CD4-positive, alpha-beta T cell treated with Interleukin-12 subunit alpha and Interleukin-12 subunit beta, for 1 hour (primary cell): ENCODE measurements at places on chromosomes 1 and 21.

DNA sequence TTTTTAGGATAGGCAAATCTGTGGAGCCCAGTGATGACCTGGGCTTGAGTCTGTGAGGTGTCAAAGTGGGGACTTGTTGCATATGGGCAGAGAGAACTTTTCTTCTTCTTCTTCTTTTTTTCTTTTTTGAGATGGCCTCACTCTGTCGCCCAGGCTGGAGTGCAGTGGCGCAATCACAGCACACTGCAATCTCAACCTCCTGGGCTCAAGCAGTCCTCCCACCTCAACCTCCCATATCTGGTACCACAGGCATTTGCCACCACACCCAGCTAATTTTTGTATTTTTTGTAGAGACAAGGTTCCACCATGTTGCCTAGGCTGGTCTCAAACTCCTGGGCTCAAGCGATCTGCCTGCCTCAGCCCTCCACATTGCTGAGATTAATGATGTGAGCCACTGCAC is 80.3 kb downstream of the RD3 start:
- no peak for DNase-seq

DNA sequence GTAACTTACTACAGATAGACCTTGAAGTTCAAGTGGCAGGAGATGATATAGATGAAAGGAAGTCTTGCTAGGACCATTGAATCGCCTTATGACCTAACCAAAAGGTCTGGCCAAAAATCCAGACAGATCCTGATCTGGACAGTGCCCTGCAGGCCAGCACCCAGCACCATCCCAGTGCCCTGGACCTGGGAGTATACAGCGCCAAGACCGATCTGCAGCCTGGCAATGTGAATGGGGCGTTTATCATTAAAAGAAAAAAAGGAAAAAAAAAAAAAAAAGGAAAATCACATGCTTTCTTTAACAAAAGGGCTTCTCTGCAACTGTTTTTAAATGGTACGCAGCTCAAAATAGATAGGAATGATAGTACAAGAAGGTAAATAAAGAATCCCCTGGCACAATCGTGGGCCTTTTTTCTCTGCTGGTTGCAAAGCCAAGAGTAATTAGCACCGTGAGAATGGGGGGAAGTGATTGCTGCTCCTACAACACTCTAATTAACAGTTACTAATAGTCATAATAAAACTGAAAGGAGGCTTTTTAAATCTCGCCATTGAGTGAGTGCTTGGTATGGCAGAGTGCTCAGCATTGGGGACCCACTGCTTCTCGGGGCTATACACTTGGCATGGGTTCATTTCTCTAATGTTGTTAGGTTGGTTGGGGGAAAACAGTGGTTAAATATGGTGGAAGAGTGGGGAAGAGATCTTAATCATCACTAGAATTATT is 146.7 kb downstream of the KAZN start:
- no peak for DNase-seq

GRCh38 chr1:3609769-3610526 is 1.4 kb downstream of the MEGF6 start:
- DNase-seq: no peak

- DNase-seq: no peak
These were observed 58.5 kb upstream of the BCL10 start for GRCh38 chr1:85334962-85335361.

GRCh38 chr1:220455559-220455958 is 72.4 kb upstream of the MARK1 start:
- no peak for DNase-seq

- DNase-seq: no peak
These were observed 33.4 kb upstream of the WNT4 start for GRCh38 chr1:22176258-22176657.

- no peak for DNase-seq
These were observed 36.5 kb upstream of the TENT5B start for GRCh38 chr1:27049100-27049499.

GRCh38 chr1:147665521-147665920 is 4.8 kb downstream of the ACP6 start:
- DNase-seq: no peak

DNA sequence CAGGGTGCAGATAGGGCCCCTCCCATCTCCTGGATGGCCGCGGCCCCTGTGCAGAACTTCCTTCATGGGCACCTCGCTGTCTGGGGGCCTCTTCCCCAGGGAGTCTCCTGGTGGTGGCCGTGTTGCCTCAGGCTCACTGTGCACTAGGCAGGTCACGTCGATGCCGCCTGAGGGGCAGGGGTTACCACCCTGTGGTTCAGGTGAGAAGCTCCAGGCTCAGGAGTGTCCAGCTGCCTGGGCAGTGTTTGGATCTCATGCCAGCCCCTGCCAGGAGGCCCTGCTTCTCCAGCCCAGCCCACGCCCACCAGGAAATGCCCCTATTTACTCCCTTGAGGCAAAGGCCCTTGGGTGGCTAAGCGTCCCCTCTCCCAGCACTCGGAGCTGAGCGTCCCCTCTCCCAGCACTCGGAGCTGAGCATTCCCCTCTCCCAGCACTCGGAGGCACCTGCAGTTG is 2.1 kb downstream of the ITGB2 start:
- DNase-seq: no peak

DNA sequence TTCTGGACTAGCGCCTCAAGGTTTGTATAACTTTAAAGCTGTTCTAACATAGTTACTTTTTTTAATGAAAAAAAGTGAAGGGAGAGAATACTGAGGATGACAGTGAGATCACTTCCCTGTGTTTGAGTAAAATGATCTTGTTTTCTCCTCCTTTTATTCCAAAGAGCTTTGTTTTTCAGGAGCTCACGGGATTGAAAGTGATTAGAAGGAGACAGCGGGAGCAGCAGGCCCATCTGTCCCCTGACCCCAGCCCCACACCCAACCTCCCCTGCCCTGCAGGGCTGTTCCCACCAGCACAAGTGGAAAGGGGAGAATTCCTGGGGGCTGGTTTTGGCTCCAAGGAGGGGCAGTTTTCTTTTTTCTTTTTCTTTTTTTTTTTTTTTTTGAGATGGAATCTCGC is 2.1 kb upstream of the DNMT3L start:
- DNase-seq: no peak

- DNase-seq: no peak
These were observed 232.7 kb downstream of the KCNJ6 start for GRCh38 chr21:37683396-37684114.

DNA sequence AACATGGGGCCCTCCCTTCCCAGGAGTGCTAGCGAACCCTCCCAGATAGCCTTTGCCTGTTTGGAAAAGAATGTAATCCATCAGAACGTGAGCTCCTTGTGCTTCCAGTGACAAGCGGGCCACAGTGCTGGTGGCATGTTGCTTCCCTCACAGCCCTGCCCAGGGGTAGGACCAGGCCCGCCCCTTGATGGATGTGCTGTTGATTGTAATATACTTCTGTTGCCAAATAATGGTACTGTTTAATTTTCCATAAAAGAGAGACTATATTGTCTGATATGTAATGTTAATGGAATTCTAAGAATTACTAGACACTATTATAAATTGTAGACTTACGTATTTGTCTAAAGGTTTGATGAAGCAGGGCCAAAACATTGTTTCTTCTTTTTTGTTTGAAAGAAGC is 16.4 kb downstream of the ATP5PO start:
- no peak for DNase-seq

GRCh38 chr1:222415441-222415840 is 132.5 kb downstream of the HHIPL2 start:
- DNase-seq: no peak

GRCh38 chr1:205584732-205585131 is 47.1 kb downstream of the ELK4 start:
- DNase-seq: no peak

DNA sequence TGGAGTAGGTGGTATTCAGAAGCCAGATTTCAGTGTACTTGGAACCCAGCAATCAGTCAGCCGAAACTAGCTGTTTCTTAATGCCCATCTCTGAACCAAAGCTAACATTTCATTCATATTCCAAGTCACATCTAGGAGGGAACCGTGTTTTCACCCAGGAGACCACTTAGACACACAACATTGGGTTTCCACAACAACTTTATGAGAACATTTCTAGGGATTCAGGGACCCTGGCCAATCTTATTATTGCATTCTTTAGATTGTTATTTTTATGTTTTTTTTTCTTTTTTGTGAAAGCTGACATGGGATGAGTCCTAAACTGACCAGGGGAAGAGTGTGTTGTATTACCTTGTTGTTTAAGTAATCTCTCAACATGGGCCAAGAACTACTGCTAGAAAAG is 72.5 kb upstream of the KIAA0040 start:
- DNase-seq: no peak

DNA sequence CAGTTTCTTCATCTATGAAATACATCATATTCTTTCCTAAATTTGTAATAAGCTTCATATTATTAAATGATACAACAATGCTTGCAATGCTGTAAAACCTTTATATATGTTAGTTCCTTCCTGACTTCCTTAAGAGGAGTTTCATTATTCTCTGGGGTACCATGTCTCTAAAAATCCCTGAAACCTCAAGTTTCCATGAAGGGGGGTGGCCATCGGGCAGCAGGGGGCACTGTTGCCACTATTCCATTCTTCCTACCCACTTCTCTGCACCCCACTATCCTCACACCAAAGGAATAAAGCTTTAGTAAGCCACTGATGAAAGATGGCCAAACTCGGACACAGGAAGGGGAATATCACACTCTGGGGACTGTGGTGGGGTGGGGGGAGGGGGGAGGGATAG is 9.0 kb upstream of the DMRTB1 start:
- DNase-seq: no peak

DNA sequence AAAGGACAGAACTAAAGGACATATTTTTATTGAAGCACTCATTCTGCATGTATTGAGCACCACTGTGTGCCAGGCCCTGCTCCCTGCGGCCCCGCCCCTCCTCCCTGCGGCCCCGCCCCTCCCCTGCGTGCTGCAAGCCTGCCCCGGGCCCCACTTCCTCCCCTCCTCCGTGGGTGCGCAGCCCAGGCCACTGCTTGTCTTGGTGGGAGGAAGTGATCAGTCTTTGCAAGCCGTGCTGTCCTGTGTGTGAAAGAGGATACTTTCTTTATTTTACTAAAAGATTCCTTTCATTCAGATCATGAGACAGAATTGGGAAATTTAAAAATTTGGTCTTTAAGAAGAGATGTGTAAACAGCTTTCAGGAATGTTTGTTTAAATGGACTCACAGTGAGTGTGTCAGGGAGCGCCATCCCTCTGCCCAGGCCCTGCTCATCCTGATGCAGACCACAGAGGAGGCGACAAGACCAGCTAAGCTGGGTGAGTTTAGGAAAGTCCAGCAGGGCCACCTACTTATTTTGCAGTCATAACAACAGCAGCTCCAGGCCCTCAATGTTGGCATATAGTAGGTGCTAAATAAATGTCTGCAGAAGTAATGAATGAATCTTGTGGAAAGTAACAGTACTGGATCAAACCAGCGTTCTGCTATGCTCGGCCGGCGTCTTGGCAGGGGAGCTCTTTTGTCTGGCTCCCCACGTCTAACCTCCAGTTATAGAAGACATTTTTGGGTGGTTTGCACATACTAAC is 88.3 kb upstream of the SELENON start:
- DNase-seq: peak; percentile 55

- no peak for DNase-seq
These were observed 862 bp upstream of the ID3 start for GRCh38 chr1:23559985-23560741.

GRCh38 chr1:153174624-153175023 is 23.9 kb upstream of the SPRR2G start:
- DNase-seq: no peak

GRCh38 chr1:172024516-172024915 is 183.2 kb downstream of the DNM3 start:
- no peak for DNase-seq

GRCh38 chr21:31387560-31388186 is 43.6 kb upstream of the TIAM1 start:
- no peak for DNase-seq

- DNase-seq: no peak
These were observed 19.1 kb downstream of the NPPA start for GRCh38 chr1:11828511-11828910.

GRCh38 chr1:246788895-246789338 is 64.7 kb downstream of the SCCPDH start:
- no peak for DNase-seq

GRCh38 chr1:151612501-151613281 is 841 bp downstream of the SNX27 start:
- DNase-seq: peak; percentile 23

- no peak for DNase-seq
These were observed 119.4 kb upstream of the SLC45A1 start for GRCh38 chr1:8198522-8198921.

DNA sequence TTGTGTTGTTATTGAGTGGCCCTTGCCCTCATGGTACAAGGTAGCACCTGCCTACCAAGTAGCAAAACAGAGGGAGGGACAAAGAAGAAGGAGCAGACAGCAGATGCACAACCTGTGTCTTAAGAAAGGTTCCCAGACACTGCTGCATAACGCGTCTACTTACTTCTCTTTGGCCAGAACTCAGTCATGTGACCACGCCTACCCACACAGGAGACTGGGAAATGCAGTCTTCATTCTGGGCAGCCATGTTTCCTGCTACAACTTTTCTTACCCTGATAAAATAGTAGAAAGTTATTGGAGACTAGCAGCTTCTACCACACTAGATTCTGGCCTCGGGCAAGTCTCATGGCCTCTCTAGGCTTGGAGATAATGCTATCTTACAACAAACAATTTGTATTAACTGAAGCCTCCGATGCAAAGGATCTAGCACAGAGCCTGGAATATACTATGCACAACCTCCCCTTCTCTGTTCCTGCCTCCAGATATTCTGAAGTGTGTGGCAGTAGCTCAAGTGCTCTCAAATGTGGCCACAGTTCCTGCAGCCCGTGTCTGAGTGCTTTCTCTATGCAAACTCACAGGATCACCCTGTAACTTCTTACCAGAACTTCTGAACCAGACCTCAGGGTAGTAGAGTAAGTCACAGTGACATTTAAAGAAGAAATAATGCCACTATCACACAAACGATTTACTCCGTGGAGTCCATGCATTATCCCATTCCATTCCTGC is 34.1 kb upstream of the BTG2 start:
- peak; percentile 82 for DNase-seq

DNA sequence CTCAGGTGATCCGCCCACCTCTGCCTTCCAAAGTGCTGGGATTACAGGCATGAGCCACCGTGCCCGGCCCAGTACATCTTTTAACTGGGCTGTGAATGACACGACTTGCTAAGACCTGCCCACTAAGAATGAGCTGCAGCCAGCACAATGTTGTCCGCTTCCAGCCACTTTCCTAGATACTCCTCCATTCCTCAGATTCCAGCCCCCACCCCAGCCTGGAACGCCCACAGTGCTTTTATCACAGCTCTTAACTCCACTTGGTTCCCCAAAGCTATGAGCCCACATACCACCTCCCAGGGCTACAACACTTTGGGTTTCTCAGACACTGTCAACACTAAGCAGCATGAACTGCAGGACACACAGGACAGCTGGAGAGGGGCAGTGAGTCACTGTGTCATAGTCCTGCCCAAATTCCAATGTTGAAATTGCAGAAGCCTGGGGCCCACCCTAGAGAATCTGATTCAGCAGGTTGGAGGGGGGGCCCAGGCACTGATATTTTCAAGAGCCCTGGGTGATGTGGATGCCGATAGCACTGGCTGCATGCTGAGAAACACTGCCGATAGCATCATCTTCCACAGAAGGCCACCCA is 58.0 kb downstream of the ACBD3 start:
- no peak for DNase-seq

- no peak for DNase-seq
These were observed 3.1 kb upstream of the ZBTB8A start for GRCh38 chr1:32536117-32536516.

- no peak for DNase-seq
These were observed 15.4 kb upstream of the GUCA2B start for GRCh38 chr1:42137766-42138165.

- DNase-seq: no peak
These were observed 706 bp downstream of the CREB3L4 start for GRCh38 chr1:153968408-153968807.
